ENCODE measurements at places on chromosomes 12 and 14.

DNA sequence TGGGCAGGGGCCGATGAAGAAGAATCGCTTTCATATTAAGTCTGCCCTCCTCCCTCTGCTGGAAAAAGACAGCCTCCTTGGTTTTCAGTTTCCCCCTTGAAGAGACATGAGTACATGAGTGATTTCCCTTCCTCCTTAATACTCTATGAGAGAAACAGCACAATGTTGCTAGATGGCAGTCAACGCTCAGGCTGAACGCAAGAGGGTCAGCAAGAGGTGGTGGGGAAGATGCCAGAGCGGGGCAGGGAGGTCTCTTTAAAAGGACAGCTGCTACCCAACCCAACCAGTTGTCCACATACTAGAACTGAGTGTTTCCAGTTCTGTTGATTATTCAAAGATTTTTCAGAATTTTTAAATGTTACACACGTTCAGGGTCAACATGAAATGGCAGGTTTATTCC, 22.8 kb downstream of the CRACR2A start:
- no peak for DNase-seq

DNA sequence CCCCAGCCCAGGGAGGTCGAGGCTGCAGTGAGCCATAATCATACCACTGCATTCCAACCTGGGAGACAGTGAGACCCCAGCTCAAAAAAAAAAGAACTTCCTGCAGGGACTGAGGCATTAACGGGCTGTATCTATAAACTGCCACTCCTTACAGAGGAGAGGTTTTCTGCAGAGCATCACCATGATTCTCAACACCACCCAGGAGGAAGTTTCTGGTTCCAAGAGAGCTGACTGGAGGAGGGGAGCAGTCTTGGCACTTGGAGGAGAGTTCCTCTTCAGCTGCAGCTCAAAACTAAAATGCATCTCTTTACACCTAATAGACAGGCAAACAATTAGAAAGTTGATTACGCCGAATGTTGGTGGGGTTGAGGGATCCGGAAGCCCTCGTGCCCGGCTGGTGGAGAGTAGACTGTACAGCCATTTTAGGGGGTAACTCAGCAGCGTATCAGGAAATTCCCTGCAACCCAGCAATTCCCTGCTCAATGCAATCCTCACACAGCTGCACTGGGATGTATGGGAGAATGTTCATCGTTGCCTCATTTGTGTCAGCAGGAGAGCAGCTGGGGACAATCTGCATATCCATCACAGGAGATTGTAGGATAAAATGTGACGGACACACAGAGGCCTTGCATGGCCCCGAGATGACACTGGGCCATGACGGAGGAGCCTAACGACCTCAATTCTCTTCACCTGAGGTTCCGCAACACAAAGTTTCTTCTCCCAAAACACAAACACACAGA, 36.6 kb downstream of the ACTN1 start:
- no peak for DNase-seq

- DNase-seq, result no peak
Observed at GRCh38 chr12:107435520-107435919, 250.1 kb upstream of the PWP1 start.

GRCh38 chr12:22800332-22800731, 175.4 kb downstream of the ETNK1 start:
- no peak for DNase-seq

- DNase-seq, result no peak
Observed at GRCh38 chr12:90304231-90304630, 595.6 kb upstream of the ATP2B1 start.

DNA sequence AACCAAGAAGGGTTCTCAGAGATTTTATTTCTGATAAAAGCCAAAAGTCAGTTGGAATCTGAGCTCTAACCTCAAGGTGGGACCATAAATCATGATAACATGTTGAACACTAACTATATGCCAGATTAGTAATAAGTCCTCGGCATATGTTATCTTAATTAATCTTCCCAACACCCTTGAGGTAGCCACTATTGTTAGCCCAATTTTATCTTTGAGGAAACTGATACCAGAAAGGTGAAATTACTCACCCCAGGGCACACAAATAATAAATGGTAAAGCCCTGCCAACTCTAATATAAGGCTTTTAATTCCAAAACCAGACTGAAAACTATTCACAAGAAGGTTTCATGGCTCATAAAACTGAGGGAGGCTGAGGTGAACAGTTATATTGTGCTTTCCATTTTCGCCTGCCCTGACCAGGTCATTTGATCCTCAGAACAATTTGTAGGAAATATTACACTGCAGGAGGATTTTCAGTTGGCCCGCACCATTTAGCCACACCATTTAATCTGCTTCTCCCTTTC, 16.1 kb upstream of the NUAK1 start:
- DNase-seq, result no peak

Data from stimulated activated CD8-positive, alpha-beta memory T cell treated with anti-CD3 and anti-CD28 coated beads, Interleukin-15, amount 100 ng/mL, for 48 hours (primary cell).